ENCODE measurements at places on chromosomes 12 and 14.

DNA sequence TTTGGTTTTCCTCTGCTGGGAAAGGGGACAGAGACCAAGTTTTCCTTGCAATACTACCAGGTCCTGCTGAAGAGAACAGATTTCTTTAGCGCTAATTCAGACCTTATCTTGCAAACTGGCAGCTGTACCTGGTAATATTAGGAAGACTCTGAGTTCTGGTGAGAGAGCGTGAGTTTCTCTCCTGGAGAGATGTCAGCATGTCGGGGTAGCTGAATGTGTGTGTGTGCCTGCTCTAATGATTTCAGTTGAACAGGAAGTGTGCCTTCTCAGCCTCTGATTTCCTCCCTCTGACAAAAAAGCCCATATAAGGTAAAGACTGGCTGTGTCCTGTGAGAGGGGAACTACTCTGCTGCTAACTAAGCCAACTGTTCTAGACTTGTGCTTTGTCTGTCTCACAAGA lies 10.3 kb upstream of the ERP27 start:
- DNase-seq: peak; percentile 63

DNA sequence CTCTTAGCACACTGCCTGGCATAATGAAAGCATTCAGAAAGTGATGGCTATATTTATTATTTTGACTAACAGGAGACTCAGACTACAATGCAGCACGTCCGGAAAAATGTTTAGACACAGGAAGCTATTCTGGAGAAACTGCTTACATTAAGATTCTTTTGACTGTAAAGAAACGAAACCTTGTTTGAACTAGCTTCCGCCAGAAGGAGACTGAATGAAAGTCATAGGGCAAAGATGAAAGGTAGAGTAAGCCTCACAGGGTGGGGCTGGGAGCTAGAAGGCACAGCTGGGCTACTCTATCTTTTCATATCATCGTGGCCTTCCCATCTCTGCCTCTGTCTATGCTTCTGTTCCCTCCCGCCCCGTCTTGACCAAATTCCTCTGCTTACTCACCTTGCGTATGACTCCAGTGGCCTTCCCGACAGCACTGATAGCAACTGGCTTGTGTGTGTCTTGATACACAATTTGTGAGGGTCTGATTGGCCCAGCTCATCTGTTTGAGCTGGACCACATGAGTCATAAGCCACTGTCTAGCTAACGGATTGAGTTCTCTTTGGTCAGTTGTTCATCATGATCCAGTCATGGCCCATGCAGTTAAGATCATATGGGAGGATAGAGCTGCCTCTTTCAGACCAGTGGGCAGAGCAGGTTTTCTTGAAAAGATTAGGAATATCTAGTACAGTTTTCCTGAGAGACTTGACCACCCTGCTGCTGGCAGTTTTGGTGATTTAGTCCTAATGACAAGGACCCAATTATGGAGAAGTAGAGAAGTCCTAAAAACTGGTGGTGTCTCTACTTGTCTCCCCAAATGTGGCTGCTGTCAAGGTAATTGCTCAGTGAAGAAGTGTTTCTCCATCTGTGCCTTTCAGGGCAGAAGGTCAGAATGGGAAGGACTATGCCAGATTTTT lies 151.5 kb upstream of the SLC38A2 start:
- DNase-seq: no peak

- DNase-seq: peak; percentile 67
Observed at GRCh38 chr12:65121049-65121955, at the start of gene WIF1. Gene WIF1, minus strand, starts transcription at chr12:65121305. Its CDS starts 114 bp downstream, at chr12:65121191.

DNA sequence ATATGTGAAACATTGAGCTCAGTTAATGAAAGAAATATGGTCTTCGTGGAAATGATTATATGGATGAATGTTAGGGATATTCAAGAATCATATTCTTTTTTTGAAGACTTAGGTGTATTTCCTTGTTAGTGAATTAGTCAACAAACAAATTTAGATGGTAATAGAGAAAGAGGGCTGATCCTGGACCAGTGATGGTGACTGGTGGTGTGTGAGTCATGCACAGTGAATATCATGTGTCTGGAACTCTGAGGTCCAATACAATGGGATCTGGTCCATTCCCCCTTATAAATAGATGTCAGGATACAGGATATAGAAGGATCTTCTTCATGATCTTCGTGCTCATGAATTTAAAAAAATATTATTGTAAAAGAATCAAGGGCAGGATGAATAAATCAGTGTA lies 64.4 kb upstream of the RTL1 start:
- no peak for DNase-seq

DNA sequence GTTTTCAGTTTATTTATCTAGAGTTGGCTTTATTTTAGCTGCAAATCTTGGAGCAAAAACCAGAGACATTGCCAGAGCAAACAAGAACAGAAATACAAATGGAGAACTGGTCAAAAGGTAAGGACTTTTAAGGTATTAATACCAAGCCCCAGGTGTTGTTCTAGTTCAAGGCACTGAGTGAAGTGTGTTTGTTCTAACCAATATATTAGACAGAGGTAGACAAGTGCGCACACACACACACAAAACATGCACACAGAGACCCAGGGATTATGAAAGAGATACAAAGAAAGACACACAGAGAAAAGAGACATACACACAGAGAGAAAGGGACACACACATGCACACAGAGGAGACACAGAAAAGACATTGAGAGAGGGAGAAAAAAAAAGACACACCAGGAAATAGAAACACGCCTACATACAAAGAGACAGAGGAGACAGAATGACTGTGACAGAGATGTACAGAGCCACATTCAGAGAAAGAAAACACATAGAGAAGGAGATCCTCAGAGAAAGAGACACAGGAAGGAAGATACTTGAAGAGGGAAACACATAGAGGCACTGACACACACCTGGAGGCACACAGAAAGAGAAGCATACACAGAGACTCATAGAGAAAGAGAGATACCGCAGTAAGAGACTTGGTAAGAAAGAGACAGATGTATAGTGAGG lies 50.2 kb downstream of the MIPOL1 start:
- DNase-seq: no peak

DNA sequence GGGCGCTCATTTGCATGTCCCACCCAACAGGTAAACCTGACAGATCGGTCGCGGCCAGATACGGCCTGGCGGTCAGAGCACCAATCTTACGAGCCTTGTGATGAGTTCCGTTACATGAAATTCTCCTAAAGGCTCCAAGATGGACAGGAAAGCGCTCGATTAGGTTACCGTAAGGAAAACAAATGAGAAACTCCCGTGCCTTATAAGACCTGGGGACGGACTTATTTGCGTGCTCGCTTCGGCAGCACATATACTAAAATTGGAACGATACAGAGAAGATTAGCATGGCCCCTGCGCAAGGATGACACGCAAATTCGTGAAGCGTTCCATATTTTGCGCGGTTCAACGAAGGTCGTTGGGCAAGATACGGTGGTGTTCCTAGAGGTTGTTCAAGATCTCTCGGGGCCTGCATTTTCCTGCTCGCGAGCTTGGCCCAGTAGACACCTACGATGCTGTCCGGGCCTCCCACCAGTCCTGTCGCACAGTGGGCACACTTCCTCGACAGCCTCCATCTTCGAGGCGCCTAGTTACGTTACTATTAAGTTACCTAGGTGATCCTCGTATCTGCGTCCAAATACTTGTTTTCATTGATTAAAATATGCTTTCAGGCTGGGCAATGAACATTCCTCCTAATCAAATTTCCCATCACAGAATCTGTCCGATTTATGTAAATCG lies at the start of gene RNU6-7:
Gene RNU6-7, plus strand, starts transcription at position 230 of the 675 bp plus-strand sequence.
- DNase-seq: peak; percentile 95

DNA sequence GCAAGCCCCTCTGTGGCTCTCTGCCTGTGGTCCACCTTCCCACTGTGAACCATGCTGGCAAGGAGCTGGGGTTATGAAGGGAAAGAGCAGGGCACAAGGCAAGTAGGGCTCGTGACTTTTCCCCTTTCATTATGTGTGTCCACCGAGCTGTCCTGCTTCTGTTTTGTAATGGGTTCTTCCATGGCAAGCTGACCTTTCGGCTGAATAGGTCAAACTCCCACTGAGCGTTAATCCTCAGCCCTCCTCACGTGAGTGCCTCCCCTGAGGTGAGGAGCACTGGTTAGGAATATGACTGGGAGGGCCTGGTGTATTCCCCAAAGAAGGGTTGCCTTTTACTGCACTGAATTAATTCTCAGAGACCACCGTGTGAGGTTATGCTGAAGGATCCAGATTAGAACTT lies 424.3 kb downstream of the NPAS3 start:
- DNase-seq: peak; percentile 37

- DNase-seq: no peak
Observed at GRCh38 chr14:35222872-35223466, 69.2 kb upstream of the PSMA6 start.

DNA sequence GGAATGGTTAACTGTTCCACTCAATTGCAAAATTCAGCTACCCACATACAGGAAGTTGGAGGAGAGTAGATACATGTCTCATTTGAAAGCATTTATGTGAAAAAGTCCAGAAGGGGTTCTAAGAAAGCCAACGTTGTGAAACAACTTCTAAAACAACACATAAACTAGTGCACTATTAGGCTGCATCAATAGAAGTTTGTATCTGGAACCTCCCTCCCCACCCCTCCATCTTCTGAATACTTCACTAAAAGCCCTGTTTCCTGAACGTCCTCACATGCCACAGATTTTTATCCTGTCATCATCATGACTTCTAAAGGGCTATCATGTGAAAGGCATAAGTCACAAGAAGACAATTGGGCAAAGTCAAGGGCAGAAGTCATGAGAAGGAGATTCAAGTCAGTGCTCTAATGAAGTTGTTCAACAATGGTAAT lies 5.5 kb downstream of the KRT79 start:
- no peak for DNase-seq

GRCh38 chr14:73780896-73781295 lies 66.7 kb upstream of the PNMA1 start:
- DNase-seq: no peak

DNA sequence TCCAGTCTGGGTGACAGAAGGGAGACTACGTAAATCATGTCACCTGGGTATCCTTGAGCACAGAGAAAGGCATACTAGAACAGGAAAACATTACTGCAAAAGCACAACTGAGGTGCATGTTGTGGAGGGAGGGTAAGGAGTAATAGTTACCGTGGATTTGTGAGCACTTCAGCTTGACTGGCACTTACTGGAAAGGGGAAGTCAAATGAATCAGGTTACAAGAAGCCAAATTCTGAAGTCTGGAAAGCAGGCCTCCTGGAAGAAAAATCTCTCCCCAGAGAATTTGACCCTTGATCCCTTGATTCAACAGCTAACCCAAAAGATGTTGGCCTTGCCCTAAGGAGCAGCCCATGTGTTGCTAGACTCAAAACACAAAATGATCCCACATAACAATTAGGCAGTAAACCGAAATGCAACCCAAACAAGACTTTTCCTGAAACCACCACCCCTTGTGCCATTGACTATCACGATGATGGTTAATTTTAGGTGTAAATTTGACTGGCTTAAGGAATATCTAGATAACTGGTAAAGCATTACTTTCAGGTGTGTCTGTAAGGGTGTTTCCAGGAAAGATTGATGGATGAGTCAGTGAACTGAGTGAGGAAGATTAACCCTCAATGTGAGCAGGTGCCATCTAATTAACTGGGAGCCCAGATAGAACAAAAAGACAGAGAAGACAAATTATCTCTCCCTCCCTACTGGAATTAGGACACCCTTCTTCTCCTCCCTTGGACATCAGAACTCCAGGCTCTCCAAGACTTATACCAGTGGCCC lies 108.8 kb downstream of the SLC25A21 start:
- no peak for DNase-seq

DNA sequence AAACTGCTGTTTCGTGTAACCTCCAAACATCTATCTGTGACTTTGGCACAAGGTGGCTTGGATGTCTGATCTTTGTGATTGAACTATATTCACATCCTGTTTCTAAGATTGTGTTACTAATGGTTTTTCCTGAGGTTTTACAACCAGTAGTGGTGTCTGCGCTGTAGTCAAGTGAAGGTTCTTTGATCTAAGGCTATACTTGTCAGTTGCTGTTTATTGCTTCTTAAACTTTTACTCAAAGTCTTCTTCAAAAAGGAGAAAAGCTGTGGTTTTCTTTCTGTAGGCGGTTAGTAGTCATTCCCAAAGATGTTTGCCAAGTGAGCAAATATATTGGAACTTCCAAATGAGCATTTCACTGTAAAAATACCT lies 12.3 kb upstream of the CALM1 start:
- no peak for DNase-seq

DNA sequence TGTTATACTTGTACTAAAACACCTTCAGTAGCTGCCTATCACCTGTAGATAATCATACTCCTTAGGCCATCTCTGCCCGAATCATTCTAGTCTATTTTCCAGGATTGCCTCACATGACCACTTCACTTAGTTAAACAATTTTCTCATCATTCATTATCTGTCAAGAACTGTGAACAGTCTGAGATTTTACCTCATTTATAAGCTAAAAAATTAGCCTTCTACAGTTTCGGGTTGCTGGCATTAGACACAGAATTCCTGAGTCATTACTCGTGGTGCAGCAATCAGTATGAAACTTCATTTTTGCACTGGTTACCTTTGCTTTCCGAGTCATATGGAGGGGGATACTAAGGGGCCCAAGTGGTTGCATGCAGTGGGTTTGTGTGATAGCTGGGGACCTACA lies 57.6 kb upstream of the OTOGL start:
- DNase-seq: no peak

- DNase-seq: no peak
Observed at GRCh38 chr14:34957771-34958286, 25.0 kb upstream of the SRP54 start.

DNA sequence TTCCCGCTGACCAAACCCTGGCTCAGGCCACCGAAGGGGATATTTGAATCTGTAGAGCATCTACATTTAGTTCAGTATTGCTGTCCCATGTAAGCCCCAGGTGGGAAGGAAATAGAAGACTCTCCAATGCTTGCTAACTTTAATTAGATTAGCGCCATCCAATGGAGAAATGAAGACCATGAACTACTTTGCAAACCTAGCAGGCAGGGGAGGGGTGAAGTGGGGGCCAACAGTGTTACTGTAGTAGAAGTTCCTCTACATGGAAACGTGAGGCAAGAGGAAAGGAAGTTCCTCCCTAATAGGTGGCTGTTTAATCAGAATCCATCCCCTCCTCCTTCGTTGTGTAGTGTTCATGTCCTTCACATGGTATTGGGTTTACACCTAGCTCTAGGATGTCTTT lies 9.3 kb upstream of the DENND5B start:
- DNase-seq: no peak

- DNase-seq: peak; percentile 9
Observed at GRCh38 chr12:123801573-123802178, 39.6 kb downstream of the DNAH10 start.

GRCh38 chr12:65860600-65860999 lies 36.3 kb downstream of the HMGA2 start:
- DNase-seq: no peak

- DNase-seq: no peak
Observed at GRCh38 chr14:54829486-54830224, 73.0 kb downstream of the GCH1 start.

DNA sequence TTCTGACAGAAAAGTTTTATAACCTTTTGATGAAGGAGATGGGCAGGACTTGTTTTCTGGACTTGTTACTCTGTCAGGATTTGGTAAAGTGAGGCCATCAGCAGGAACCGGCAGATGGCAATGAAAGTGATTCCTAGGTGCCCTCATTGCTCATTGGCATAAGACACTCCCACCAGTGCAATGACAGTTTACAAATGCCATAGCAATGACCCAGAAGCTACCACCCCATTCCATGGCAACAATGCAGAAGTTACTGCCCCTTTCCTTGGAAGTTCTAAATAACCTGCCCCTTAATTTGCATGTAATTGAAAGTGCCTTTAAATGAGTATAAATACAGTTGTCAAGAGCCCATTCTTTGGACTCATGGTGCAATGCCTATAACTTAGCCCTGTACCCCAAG lies 222.6 kb downstream of the CEP128 start:
- no peak for DNase-seq
